DMS 273 treated with DMSO at 0.1 percent for 48 hours (cell line): ENCODE measurements at places on chromosomes 12 and 14.

GRCh38 chr12:95286713-95287112 lies 69.1 kb downstream of the VEZT start:
- DNase-seq = no peak

- no peak for DNase-seq
Measured at GRCh38 chr14:99883866-99884650, 90.8 kb downstream of the EML1 start.

GRCh38 chr12:31846405-31846804 lies 112.8 kb upstream of the RESF1 start:
- DNase-seq = no peak

- no peak for DNase-seq
Measured at GRCh38 chr12:14958361-14959125, 2.9 kb downstream of the ARHGDIB start.

DNA sequence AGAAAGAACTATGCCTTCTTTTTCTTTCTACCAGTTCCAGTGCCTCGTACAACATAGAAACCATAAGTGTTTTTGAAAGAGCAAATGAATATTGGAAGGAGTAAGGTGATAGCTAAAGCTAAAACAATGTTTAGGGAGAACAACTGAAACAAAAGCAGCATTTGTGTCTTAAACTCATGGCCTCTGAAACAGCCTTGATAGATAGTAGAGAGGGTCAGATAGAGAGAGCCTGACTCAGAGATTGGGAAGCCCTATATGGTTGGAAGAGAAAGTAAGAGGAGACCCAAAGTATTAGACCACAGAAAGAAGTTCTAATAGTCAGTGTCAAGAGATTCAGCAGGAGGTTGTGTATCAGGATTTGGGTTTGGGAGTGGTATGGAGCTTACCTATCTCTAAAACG lies 79.6 kb upstream of the IFNG-AS1 start:
- no peak for DNase-seq

GRCh38 chr12:130163461-130164215 lies 1.4 kb downstream of the FZD10 start:
- DNase-seq = no peak

- DNase-seq = no peak
Measured at GRCh38 chr12:119797090-119797489, 80.0 kb downstream of the CIT start.

DNA sequence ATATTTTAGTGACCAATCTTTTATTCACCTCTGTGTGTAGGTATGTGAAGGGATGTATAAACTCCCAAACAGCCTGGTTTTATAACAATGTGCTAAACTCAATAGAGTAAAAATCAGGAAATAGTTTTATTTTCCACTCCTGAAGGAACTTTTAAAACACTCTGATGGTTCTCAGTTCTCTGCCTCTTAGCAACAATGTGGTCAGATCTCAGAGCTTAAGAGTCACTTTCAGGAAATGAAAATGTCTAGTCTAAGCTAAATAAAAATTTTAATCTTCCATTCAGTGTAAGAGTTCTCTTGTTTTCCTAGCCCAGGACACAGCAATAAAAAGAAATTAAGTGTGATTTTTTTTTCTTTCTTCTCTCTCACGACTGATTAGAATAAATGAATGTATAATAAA lies 718.0 kb downstream of the C12orf50 start:
- no peak for DNase-seq

GRCh38 chr14:53967606-53968005 lies 11.0 kb upstream of the BMP4 start:
- DNase-seq = no peak
